ENCODE measurements at places on chromosomes 3 and 15. TPM values are rescaled to one million over a fixed set of nuclear protein-coding genes. Genes with fewer than 3 reads are reported as not detected.

- no peak for DNase-seq
Measured at GRCh38 chr3:155647206-155647605, 97.7 kb downstream of the PLCH1 start.

DNA sequence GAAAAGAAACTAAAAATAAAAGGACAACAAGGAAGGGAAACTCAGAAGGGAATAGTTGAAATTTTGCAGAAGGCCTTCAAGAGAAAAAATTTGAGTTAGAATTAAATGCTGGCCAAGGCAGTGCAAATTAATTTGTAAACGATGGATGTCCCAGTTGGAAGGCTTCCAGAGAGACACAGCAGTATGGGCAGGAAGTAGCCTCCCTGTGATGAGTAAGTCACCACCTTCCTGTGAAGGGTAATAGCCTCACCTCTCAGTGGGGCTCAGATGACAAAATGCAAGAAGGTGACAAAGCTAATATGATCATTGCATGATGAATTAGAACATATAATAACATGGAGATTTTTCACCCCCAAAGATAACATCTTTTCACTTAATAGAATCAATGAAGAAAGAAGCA lies 27.3 kb upstream of the TMCO5A start:
- DNase-seq, result no peak

- no peak for DNase-seq
Measured at GRCh38 chr3:10387881-10388609, 67.1 kb upstream of the SEC13 start.

DNA sequence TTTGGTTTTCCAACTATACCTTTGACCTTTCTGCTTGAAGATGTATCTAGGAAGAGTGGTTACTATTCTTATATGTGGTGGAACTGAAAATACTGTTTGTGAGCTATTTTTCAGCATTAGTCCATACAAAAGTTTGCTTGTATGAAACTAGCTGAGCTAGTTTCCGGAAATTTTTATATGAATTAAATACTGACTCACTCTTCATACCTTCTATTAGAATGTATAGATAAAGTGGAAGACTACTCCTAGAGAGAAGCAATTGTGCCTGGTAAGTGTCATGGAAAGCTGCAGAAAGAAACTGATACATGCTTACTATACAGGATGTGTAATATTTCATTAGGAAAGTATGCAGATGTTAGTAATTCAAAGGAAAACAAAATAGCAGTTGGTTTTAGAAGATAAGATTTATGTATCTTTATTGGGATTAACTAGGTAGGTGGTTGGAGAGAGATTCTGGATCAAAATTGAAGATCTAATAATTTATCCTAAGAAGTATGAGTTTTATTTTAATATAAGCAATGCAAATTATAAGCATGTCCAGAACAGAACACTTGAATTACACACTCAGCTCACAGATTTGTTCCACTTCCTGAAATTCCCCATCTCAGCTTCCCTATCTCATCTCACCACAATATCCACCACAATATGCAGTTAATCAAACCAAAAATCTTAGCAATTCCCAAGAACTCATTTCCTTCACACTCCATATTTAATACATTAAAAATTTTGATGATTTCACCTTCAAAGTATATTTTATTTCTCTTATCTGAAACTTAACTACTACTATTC lies 82.8 kb downstream of the BCHE start:
- no peak for DNase-seq

The ADAMTS9 gene
- 9.8 TPM for total RNA-seq

The MME gene
- 3.5 TPM for total RNA-seq

The PML gene
- total RNA-seq, result 29.2 TPM

All from right cardiac atrium (tissue), 5 donors.